ENCODE measurements at places on chromosomes 1 and 21. TPM values are rescaled to one million over a fixed set of nuclear protein-coding genes. Genes with fewer than 3 reads are reported as not detected.

- DNase-seq, result no peak
These were observed 13.4 kb downstream of the KIF21B start for GRCh38 chr1:201009962-201010645.

DNA sequence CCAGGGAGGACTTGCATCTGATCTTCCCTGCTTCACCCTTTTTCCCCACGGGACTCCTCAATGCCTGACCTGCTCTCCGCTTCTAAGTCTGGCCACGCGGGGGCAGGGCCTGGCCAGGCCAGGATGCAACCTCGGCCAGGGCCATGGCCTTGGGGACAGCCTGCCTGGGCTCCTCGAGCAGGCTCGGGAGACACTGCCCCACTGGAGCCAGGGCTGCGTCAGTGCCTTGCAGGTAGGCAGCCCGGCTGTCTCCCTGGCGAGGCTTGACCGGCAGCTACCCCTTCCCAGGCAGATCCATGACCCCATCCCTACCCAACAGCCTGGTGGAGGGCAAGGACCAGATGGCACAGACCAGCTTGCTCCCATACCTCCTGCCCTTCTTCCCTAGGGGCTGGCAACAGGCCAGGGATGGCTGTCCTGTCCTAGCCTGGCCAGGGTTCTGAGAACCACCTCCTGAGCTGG lies 2.7 kb upstream of the PRDM16 start:
- DNase-seq, result no peak

DNA sequence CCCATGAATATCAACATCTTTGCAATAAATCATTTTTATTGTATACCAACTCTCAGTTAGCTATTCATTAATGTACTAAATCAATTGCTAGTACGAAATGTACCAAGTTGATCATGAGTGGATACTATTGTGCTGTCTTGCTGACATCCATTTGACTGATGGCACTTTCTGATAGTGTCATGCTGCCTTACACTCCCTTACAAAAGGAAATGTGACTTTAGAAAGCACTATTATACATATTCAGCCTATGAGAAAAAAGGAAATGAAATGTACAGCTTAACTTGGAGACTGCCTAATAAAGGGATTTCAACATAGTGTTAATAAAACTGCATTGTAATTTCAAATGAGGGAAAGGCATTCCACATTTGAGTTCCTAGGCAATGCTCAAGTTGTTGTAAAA lies 52.2 kb downstream of the PLA2G4A start:
- no peak for DNase-seq

Gene COL24A1
- polyA plus RNA-seq, result 0.04 TPM

Gene TENT5C
- 2.9 TPM for polyA plus RNA-seq

DNA sequence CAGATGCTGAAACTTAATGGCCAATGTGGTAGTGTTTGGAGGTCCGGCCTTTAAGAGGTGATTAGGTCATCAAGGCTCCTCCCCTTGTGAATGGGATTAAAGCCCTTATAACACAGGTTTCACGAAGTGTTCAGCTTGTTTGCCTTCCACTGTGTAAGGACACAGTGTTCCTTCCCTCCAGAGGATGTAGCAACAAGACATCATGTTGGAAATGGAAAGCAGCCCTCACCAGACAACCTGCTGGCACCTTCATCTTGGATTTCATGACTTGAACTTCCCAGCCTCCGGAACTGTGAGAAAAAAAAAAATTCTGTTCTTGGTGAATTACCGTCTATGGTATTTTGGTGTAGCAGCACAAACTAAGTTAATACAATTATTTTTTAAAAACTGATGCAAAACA lies 613.8 kb downstream of the KIF26B start:
- no peak for DNase-seq

DNA sequence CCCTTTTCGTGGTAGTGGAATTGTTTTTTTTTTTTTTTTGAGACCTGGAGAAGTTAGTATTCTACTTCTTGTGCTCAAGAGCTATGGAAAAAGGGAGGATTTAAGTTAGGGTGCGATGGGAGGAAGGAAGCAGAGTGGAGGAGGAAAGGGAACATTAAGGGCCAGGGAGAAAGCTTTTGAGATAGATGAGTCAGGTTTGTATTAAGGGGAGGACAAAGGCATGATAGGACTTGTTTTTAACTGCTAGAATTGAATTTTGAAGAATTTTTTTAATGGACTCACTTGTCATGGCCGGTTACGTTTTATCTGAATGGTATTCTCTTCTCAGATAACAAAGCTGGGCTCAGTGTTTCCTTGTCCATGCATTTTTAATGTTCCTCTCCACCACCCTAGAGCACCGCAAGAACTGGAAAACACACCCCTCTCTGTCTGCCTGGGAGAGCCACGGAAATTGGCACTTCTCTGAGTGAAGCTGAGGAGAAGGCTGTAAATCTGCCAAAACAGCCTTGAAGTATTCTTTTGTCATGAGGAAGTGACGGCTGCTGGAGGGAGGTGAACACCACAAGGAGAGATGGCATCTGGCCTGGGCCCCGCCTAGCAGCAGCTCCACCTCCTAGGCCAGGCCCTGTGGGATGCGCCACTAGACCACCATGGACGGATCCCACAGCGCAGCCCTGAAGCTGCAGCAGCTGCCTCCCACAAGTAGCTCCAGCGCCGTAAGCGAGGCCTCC lies 3.5 kb downstream of the NIPAL3 start:
- peak; percentile 89 for DNase-seq

GRCh38 chr1:7859406-7859805 lies 6.5 kb upstream of the UTS2 start:
- no peak for DNase-seq

DNA sequence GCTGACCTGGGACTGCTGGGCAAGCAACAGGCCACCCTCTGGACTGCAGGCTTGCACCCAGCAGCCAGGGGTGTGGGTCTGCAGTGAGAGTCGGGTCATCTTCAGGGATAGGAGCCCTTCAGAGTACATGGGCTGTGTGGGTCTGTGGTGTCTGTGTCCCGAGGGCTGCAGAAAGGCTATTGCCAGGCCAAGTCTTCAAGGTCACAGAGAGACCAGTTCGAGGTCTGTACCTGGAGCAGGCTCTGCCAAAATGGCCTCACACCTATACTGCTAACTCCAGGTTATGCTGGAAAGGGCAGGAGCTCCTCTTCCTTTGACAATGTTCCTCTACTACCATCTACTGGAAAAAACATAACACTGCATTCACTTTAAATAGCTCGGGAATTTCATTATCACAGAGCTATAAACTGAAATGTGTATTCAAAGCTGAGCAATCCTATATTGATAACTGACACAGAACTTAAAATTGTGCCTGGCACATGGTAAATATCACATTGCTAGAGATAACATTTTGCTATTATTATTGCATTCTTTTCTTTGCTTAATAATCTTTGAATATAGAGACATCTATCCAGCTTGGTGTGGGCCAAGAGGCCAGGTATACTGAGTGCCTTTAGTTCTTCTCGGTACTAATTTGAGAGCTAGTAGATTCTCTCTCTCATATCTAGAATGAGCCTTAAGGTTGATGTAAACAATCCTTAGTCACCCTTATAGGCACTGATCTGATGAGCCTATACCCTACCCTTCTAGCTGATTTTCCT lies 6.9 kb upstream of the DNAH14 start:
- peak; percentile 51 for DNase-seq

DNA sequence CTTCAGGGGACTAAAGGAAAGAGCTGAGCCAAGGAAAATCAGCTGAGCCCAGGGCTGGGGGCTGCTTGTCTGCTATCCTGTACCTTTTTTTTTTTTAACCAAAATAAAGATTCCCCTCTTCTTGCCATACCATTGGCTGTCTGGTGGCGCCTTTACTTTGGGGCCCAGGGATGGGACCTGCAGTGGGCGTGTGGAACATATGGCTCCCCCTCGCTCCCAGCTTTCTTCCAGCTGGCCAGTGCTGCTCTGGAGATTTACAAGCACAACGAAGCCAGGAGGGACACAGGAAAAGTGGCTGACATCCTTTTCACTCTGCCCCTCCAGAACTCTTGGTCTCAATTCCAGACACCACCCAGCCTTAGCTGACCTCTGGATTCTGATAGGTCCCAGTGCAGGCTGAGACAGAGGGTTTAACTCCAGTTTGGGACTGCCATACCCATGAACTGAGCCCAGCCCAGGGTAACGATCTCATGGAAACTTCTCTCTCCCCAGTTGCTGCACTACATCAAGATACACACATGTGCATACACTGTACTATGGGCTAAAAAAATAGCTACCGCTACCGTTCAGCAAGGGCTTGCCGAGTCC lies 5.4 kb upstream of the SFN start:
- no peak for DNase-seq

- no peak for DNase-seq
These were observed 54.3 kb upstream of the TRAPPC10 start for GRCh38 chr21:43957611-43958362.

DNA sequence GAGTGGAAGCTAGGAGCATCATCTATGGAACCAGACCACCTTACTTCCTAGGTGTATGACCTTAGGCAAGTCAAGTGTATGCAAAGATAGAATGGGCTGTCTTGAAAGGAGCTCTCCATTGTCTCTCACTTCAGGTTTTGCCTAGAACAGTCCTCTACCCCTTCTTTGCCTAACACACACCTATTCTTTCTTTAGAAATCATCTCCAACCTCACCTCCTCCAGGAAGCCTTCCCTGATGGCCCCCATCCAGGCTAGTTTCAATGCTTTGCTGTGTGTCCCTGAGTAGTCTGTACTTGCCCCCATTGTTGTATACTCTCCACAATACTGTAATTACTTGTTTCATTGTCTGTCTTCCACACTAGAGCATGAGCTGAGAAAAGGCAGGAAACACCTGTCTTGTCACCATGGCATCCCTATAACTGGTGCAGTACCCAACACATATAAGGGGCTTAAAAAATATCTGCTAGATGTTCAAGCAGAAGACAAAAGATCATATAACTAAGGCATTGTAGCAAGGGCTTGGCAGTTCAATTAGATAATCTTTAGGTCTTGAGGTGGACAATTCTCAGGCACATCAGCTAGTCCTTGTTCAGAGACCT lies 83.0 kb downstream of the RRAGC start:
- DNase-seq, result no peak

Gene CAPN9
- not detected for polyA plus RNA-seq

DNA sequence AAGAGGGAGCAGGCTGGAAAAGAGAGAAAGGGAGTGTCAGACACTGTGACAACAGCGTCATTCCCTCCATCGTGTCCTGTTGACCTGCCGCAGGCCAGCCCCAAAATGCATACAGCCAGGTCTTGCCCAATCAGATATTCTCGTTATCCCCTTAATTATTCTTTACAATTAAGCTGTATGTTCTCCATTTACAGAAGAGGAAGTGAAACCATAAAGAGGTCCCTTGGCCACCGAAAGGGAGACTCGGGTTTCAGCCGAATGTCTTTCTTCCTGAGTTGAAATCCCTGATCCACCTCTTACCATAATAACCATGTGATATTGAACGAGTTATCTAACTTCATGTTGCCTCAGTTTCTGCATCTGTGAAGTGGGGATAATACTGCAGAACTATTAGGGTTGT lies 70.5 kb downstream of the IGSF21 start:
- no peak for DNase-seq

GRCh38 chr1:2441746-2442145 lies 29.4 kb upstream of the PEX10 start:
- no peak for DNase-seq

Gene FAF1
- 92.7 TPM for polyA plus RNA-seq

Gene REN
- polyA plus RNA-seq, result 2.0 TPM

DNA sequence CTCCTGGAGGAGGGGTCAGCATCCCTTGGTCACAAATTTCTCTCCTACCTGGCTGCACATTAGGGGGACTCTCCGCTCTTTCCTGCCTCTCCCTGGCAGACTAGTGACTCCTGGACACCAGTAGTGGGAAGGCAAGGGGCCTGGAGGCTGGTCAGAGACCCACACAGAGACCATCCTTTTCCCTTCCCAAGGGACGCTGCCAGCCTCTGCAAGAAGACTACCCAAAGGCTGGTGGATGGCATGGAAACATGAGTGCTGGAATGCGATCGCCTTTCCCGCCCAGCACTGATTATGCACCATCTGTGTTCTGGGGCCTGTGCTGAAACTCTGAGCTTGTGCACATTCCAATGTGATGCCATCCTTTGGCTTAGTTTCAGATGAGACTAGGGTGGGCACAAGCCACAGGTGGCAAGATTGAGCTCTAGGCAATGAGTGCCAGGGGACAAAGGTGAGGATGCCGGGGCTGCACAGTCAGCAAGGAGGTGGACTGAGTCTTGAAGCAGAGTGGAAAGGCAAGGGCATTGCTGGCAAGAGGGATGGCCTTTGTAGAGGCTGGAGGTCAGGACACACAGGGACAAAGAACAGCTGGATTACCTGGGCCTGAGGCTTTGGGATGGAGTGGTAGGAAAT lies 12.6 kb upstream of the EPS8L3 start:
- DNase-seq, result no peak

DNA sequence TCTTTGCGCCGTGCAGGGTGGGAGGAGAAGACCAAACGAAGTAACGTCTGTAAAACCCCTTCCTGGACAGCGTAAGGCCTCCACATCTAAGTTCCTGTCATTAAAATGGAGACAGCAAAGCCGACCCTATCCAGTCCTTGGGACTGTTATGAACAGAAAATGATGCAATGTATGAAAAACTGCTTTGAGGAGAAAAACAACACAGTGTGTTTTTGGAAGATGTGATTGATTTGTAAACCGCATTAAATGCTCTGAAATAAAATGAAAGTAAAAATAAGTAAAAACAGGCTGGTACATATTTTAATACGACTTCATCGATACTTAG lies 827 bp upstream of the URB1 start:
- no peak for DNase-seq

DNA sequence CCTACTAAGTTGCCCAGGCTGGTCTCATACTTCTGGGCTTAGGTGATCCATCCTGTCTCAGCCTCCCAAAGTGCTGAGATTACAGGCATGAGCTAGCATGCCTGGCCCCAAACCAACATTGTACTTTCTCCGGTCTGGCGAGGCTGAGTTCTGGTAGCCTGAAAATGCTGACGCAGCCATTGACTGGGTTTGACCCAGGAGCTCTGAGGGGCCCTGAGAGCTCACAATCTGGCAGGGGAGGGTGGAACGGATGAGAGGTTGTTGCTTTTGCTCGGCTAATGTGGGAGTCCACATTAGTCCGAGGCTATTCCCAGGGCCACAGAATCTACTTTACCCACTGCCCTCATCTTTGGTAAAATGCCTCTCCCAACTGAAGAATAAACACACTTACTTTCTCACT lies 35.1 kb upstream of the PARP1 start:
- no peak for DNase-seq

DNA sequence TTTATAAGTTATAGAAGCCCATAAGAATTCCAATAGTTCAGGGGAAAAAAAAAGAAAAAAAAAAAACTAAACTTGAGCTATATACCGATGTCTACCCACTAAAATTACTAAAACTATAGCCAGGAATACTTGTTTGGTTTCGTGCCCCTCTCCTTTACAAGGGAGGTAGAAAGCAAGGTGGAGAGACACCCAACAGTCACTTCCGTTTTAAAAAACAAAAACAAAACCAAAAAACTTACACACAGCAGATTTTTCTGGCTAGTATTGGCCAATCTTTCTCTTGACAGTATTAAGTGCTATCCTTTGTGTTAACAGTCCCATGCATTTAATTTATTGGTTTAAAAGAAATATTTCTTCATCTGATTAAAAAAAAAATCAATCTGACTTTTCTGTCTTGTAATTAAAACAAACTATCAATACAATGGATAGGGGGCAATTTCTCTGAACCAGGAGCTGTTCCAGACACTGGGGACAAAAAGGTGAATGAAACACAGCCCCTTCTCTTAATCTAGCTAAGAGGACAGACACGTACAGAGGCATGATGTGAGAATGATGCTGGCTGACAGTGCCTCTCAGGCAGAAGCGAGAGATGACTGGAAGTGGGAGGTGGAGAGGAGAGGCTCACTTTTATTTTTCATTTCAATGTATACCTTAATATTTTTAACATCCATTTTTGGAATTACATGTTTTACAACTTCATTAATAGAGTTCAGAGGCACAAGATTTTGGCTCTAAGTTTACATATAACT lies 214.8 kb downstream of the RERE start:
- DNase-seq, result no peak

Gene KRTAP7-1
- not detected for polyA plus RNA-seq

- peak; percentile 32 for DNase-seq
These were observed 2.6 kb upstream of the TMEM82 start for GRCh38 chr1:15739745-15740144.

Gene MYOG
- not detected for polyA plus RNA-seq

All from K562 (cell line).